ENCODE measurements at places on chromosomes 2 and 18.

DNA sequence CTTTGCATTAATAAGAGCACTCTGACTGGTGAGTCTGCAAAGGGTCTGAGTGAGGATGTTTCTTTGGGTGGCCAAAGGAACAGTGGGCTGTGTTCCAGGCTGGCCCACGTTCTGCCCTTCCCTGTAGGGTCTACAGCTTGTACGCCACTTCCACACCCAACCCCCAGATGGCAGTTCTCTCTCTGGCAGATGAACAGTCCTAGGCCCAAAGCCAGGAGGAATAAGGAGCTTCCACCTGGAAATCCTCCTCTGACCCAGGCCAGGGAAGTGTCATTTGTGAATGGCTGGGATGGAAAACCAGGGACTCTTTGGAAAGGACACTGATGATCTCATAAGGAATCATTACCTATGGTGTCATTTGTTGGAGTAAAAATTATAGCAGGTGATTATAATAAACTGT, 6.6 kb downstream of the OTOF start:
- DNase-seq = no peak

- no peak for DNase-seq
Observed at GRCh38 chr2:196515051-196515450, 124.5 kb upstream of the CCDC150 start.

GRCh38 chr2:105437708-105438103, 38.9 kb upstream of the FHL2 start:
- DNase-seq = peak; percentile 38

- no peak for DNase-seq
Observed at GRCh38 chr2:5766056-5766455, 73.9 kb downstream of the SOX11 start.

DNA sequence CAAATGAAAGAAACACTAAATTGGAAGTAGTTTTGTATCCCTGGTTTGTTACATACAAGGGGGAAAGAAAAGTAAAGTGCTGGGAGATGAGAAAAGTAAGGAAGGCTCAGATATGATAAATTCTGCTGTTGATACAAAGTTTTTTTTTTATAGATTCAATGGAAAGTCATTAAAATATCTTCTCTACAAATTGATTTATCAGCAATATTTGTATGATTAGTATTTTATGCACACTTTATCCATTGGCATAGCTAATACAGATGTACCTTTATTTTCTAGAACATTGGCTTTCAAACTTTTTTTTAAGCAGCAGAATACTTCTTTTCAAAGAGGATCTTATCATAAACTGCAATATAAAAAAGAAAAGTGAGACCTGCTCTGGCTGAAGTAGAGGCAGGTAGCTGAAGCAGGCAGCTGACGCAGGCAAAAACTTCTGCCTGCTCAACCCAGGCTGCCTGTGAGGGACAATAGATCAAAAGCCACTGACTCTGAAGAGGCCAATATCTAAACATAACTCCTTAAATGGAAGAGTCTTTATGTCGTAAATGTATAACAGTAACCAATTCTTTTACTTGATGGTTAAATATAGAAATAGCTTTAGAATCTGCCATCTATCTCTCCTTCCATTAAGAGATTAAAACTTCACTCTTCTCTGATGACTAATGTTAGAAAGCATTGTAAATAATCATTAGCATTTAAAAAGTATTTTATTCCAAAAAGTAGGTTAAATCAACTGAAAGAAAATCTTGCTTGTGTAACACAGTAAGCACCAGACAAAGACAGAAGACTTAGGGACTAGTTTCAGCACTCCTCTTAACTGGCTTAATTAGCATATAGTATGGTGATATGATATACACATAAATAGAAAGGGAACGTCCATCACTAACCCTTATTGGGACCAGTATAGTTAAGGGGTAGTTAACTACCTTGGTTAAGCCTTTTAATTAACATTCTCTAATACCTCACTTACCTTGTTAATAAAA, 174.2 kb downstream of the SLC39A10 start:
- no peak for DNase-seq

DNA sequence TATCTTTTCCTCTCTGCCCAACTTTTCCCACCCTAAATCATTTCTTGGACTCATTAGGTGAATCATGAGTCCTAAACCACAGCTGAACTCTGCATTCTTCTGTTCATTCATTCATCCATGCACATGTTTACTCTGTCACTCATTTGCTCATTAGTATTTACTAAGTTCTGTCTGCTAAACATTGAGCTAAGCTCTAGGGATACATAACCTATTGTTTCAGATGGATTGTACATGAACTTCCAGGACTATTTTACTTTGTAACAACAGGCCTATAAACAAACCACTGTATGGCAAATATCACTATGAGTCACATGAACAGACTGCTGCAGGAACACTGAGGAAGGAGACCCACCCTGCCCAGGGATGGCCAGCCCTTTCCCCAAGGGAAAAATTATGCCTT, 14.6 kb upstream of the DYNC2LI1 start:
- DNase-seq = no peak

DNA sequence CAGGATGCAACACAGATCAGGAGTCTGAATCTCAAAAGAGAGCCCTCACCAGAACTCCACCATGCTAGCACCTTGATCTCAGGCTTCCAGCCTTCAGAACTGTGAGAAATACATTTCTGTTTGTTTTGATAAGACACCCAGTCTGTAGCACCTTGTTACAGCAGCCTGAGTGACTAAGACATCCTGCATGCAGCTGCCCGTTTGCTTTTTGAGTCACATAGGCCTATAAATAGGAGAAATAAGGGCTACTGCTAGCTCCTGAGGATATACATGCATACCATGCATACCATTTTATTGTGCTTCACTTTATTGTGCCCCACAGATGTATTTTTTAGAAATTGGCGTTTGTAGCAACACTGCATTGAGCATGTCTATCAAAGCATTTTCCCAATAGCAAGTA, 337.8 kb downstream of the CDH2 start:
- no peak for DNase-seq

DNA sequence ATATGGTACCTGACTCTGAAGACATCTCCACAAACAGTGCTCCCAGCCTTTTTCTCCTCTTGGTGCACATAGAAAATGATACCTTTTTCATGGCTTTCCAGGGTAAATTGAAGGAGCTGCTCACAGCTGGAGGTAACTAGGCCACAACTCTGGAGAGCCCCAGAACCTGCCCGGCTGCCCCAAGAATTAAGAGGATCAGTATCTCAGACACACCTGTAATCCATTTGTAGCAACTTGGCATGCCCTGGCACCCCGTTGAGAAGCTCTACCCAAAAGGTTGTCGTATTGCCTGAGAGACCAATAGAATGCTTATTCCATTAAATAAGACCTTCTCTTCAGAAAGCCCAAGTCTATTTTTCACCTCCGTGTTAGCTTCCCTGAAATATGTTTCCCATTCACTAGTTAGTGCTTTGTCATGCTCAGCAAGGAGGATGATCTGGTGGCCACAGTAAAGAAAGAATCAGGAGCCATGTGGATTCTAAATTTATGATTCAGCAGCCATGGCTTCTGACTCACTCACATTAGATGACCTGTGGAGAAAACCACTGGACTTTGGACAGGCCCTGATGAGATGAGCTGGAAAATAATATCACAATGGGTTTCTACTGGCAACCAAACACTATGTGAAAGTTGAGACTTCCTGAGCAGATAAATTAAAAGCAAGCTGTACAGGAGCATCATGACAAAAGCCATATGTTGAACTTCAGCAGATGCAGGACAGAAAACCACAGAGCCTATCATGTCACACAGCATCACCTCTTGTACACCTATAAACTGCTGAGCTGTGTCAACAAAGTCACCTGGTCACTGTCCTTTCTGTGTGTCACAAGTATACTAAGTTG, 253.3 kb upstream of the OSR1 start:
- peak; percentile 73 for DNase-seq

DNA sequence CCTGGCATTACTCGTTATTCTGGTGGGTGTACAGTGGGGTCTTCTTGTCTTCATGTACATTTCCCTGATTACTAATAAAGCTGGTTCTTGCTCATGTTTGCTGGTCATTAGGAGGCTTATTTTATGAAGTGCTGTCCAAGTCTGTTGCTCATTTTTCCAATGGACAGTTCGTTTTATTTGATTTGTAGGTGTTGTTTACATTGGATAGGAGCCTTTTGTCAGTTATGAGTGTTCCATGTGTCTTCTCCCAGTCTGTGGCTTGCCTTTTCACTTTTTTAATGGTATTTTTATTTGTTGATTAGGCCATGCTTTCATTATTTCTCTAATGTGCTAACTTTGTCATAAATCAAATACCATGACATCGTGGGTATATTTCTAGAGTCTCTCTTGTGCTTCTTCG, 51.9 kb downstream of the CEP192 start:
- DNase-seq = no peak

GRCh38 chr18:27887287-27887686, 289.6 kb downstream of the CDH2 start:
- DNase-seq = peak; percentile 4

DNA sequence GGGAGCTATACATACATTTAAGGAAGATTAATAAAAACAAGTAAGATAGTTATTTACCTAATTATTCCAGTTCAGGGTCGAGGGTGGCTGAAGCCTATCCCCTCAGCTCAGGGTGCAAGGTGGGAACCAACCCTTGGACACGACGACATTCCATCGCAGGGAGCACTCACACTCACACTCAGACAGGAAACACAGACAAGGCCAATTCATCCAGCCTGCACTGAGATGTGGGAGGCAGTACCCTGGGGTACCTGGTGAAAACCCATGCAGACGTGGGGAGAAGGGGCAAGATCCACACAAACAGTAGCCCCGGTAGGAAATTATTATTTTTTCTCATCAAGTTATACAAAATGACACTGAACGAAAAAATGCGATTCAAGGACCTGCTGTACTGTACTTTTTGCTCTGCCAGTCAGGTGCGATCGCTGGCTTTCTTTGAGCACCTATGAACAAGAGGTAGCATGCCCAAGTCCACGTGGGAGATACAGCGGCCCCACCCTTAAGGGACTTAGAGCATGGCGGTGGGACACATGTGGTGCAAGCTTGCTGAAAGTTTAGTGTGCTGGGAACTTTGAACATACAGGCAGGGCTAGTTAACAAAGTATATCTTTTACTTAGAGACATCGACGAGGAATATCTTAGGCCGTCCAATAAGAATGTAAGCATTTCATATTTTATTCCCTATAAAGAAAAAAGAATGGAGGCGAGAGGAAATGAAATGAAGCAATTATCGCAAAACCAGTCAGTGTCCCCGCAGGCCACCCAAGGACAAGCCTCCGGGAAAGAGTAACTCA, 624 bp downstream of the METTL8 start:
- no peak for DNase-seq

GRCh38 chr18:43392168-43392567, 114.9 kb upstream of the SYT4 start:
- DNase-seq = no peak

DNA sequence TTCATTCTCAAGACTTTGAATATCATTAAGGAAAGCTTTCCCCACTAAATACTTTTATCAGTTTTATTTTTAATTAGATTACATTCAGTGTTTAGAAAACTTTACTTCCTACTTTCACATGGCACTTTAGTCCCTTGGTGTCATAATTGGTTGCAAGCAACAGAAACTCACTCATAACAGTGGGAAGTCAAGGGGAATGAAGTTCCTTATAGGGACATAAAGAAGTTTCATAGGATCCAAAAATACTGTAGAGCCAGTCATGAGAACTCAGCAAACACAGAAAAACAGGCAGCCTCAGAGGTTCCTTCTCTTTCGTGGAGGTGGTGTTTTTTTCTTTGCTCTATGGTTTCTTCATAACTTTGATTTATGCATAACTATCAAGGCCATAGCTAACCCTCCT, 809.0 kb downstream of the BCL11A start:
- no peak for DNase-seq

- no peak for DNase-seq
Observed at GRCh38 chr2:221484761-221485502, 87.2 kb downstream of the EPHA4 start.

DNA sequence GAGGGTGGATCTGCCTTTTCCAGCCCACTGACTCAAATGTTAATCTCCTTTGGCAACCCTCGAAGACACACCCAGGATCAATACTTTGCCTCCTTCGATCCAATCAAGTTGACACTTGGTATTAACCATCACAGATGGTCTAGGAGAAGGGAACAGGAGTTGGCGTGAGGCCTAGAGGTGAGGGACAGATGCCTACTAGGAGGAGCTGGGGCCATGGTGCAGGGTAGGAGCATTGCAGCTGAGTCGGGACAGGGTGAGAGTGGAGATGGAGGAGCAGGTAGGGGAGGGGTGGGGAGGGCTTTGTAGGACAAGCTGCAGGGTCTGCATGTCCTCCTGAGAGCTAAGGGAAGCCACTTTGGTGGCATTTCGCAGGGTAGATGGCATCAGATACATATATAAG, 140.0 kb downstream of the VAPA start:
- DNase-seq = no peak

DNA sequence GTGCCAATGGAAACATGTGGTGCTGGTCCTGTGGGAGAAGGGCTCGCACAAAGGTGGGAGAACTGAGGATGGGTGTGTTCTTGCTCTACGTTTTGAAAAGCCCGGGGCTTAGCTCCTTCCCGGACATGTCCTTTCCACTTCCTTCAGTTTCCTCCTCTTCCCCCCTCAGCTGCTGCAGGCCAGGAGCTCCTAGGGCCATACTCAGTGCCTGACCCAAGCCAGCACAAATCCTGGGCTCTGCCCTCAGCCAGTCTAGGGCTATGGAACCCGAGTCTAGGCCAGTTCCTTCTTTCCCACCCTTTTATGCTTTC, 1.4 kb upstream of the SIX2 start:
- no peak for DNase-seq

GRCh38 chr2:217415316-217415715, 555.5 kb upstream of the TNP1 start:
- no peak for DNase-seq

DNA sequence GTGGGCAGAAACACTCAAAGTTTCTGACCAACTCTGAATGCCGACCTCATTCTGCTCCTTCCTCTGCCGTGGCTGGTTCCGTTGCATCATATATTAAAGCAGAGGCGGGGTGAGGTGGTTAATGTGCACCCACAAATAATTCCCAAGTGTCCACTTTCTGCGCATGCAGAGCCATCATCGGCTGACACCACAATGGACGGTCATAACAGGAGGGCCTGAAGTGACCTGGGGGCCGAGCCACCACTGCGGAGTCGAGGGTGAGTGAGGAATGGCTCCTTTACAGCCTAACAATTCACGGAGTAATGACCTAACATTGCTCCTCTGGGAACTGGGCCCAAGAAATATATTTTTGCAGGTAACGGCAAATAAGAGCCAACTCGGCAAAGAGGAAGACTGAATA, 32.9 kb upstream of the GLI2 start:
- no peak for DNase-seq
